Fibroblast of skin of right quadriceps (primary cell): ENCODE measurements at places on chromosomes 7 and 10.

DNA sequence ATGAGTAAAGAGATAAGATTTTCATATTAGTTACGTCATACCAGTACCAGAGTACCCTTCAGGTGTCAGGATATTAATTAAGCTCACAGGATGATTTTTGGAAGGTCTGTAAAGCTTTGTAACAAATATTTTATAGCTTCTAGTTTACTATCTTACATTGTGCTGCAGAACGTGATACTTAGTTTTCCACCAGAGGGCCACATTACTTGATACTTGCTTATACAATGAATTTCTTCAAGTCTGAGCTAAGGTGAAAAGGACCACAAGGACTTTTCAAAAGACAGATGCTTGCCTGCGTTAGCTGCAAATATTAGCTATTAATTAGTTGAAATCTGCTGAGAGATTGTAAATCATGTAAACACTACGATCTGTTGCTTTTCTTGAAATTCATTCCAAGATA is 12.2 kb downstream of the FOXP2 start:
- DNase-seq, result peak; percentile 18

DNA sequence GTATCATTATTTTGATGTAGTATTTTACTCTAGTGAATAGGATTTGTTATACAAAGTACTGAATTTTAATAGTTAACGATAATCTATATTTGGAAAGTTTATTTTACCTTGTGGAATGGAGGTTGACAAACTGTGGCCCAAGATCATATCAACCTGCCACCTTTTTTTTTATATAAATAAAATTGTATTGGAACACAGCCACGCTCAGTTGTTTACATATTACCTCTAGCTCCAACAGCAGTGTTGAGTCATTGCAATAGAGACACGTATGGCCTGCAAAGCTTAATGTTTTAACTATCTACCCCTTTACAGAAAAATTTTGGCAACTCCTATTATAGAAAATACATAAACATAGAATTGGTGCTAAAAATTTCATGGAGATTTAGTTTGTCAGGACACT is 239.3 kb downstream of the THSD7A start:
- DNase-seq, result no peak

DNA sequence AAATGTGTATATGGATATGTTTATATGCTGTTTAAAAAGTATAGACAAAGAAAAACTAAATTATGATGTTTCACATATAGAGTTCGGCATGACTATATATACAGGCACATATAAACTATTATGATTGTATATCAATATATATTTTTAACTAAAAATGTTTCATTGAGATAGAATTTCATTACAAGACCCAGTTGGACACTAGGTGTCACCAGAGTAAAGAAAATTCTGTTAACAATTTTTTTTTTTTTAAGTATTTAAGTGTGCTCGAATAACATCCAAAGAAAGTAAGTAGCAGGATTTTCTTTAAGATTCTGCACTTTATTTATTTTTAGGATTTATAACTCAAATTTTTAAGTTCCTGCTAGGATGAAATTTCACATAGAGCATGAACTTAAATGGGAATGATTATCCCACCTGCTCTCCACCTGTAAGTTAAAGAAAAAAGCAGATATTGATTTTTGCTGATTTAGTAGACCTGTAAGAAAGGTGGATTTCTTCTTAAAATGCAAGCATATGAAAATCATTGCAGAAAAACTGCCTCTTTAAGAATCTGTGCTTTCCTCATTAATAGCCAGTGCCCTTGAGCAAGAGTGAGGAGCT is 961.5 kb downstream of the PCDH15 start:
- DNase-seq, result peak; percentile 12

DNA sequence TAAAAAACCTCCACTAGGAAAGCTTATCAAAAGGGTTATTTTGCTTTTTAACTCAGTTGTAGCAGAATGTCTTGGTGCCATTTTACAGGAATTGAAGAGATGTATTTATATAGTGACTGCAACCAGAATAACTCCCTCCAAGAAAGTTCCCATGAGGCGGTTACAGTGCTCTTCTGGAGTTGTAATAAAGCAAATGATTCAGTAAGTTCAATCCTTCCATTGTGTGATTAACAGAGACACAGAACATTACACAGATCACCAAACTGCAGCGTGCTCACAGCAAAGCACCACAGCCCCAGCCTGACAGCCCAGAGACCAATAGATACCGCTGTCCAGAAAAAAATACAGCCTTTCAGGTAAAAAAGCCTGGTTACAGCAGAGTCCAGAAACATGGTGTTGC is 21.9 kb upstream of the CABCOCO1 start:
- no peak for DNase-seq

- no peak for DNase-seq
Observed at GRCh38 chr10:21055339-21056135, 158.4 kb upstream of the NEBL start.

GRCh38 chr10:122465401-122466040 is 4.2 kb downstream of the HTRA1 start:
- no peak for DNase-seq

GRCh38 chr10:35226507-35226906 is 99.9 kb downstream of the CREM start:
- no peak for DNase-seq

DNA sequence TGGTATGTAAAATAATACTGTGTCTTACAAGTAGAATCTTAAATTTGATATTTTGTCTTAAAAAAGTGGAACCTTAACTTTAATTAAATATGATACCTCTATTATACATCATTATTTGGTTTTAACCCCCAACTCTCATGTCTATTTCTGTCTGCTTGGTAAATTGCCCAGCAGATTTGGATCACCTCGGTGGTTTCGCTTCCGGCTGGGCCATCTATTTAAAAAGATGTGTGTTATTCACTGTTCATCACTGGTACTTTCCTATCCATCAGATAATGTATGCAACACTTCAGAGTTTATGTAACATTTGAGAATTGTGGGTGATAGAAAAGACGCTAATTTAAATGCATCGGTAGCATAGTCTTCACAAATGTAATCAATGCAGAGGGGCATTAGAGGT is 119.7 kb downstream of the SND1 start:
- no peak for DNase-seq

DNA sequence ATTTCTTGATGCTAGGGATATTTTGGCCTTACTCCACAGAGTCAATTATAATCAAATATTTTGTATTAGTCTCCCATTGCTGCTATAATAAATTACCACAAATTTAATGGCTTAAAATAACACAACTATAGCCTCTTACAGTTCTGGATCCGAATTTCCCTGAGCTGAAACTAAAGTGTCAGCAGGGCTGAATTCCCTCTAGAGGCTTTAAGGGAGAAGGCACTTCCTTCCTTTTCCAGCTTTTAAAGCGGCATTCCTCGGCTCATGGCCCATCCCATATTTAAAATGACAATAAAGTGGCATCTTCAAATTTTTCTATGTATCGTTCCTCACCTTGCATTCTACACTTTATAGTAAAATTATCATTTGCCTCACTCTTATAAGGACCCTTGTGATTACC is 421.4 kb upstream of the ZWINT start:
- no peak for DNase-seq

- no peak for DNase-seq
Observed at GRCh38 chr7:100506356-100506923, 22.7 kb downstream of the NYAP1 start.

DNA sequence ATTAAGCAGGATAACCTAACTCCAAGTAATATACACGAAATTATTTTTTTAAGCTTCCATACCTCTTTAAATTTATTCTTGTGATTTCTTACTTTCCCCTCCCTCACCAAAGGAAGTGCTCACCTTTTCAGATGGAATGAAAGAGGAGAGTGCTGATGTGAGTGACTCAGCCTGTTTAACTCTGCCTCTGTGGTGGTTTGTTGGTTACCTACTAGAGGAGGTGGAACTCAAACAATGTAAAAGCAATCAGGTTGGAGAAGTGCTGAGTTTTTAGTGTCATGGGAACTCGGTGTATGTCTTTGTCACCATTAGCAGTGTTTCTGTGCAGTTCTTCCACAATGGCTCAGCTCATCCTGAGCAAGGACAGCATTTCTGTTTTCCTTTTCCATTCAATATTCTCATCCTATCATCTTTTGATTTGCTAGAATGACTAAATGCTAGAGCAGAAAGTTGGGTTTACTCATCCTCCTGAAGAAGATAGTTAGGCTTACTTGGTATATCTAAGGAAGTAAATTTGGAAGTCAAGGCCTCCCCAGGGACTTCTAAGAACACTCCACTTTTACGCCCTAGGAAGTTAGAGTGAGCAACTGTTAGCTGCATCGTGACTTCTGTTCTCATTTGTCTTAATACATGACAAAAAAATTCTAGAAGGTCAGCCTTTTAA is 6.0 kb downstream of the ADD3 start:
- no peak for DNase-seq
